ENCODE measurements at places on chromosomes 5 and 9.

- peak; percentile 44 for DNase-seq
Measured at GRCh38 chr5:178238711-178239592, 6.3 kb upstream of the PHYKPL start.

GRCh38 chr9:110161940-110162339 is 46.0 kb downstream of the C9orf152 start:
- no peak for DNase-seq

- no peak for DNase-seq
Measured at GRCh38 chr5:61167382-61167781, 5.1 kb upstream of the SMIM15 start.

DNA sequence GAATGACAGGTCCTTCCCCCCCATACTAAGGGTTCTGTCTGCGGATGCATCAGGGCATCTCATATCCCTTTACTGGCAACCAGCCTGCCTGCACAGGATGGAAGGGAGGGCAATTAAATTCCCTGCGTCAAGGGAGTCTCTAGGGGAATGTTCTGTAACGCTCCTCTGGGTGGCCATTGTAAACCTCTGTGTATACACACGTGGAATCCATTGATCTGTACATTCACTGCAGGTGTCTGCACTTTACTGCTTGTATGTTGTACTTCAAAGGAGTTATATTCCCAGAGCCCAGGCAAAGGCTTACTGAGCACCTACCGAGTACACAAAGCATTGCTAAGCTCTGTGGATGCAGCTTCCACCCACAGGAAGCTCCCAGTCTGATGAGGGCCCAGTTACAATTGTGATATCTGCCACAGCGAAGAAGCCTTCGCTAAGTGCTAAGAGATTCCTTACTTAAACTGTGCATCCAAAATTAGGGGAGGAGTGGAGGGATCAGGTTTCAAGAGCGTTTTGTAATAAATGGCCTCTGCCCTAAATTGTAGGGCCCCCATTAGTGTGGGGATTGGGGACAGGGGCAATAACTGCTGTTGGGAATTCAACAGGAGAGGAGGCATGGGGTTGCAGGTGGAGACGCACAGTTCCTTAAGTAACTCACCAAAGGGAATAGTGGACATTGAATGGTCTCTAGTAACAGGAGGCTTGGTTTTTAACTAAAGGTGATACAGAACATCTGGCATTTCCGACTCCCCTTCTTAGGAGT is 1.5 kb upstream of the RETREG1 start:
- DNase-seq, result no peak

- no peak for DNase-seq
Measured at GRCh38 chr5:32539981-32540845, 45.1 kb upstream of the SUB1 start.

GRCh38 chr9:121992571-121993212 is 100.4 kb downstream of the TTLL11 start:
- peak; percentile 54 for DNase-seq

DNA sequence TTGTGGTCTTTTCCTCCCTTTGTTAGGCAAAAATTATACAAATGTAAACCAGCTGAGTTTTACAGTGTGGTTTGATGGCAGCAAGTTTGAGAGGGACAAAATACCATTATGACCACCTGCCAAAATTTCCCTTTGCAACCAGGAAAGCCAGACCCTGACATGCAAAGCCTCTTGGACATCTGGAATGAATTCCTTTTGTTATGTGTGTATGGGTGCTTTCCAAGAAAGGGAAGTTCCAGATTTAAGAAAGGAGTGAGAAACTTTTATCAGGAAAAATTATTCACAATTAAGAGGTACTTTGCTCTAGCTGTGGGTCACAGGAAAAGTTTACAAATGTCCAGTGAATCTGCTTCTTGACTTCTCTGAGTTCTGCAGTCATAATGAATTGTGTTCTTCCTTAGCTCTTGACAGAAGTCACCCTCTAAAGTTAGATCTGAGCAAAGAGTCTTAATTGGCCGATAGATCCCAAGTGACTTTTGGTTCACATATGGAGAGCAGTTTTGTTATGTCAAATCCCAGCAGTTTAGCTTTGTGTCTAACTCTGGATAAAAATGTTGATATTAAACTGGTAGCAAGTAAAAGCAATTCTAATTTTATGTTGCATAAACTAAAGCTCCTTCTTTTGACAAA is 295.9 kb upstream of the ZNF608 start:
- no peak for DNase-seq

GRCh38 chr5:95891499-95891898 is 69.0 kb upstream of the GLRX start:
- no peak for DNase-seq

- no peak for DNase-seq
Measured at GRCh38 chr5:99763021-99763774, 772.0 kb upstream of the FAM174A start.

DNA sequence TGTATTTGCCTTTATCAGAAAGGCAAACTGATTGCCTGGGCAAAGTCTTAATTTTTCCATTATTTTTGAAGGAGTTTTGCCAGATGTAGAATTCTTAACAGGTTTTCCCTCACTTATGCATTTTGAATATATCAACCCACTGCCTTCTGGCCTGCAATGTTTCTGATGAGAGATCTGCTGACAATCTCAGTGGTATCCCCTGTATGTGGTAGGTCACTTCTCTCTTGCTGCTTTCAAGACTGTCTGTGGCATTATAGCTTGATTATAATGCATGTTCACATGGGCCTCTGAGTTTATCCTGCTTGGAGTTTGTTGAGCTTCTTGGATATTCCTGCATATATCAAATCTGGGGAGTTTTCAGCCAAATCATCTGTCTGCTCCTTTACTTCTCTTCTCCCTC is 82.2 kb downstream of the HABP4 start:
- DNase-seq, result no peak

GRCh38 chr5:151947931-151948608 is 23.4 kb upstream of the GLRA1 start:
- no peak for DNase-seq

DNA sequence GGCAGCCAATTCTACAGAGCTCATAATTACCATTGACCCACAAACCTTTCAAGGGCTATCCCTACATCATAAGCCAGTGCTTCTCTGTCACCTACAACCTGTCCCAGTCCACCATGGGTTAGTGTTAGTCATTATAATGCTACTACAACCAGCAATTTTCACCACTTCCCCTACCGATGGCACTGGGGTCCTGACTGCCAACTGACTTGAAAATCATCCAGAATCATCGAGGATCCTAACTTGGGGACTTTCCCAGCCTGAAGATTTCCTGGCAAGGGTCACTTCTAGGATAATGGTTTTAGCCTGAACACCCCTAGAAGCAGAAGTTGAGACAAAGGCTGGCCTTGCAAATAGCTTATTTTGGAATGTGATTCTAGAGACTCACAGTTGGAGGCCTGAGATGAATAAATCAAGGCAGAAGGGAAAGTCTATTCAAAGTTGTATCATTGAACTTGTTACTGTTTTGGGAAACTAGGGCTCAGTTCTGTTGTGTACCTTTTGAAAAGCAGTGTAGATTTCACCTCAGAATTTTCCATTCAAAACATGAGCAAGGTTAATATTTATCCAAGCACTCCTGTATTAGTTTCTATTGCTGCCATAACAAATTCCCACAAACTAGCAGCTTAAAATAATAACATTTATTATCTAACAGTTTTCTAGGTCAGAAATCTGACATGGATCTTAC is 633.0 kb downstream of the LRRC70 start:
- DNase-seq, result no peak

- no peak for DNase-seq
Measured at GRCh38 chr5:37721447-37721871, 118.4 kb downstream of the GDNF start.

DNA sequence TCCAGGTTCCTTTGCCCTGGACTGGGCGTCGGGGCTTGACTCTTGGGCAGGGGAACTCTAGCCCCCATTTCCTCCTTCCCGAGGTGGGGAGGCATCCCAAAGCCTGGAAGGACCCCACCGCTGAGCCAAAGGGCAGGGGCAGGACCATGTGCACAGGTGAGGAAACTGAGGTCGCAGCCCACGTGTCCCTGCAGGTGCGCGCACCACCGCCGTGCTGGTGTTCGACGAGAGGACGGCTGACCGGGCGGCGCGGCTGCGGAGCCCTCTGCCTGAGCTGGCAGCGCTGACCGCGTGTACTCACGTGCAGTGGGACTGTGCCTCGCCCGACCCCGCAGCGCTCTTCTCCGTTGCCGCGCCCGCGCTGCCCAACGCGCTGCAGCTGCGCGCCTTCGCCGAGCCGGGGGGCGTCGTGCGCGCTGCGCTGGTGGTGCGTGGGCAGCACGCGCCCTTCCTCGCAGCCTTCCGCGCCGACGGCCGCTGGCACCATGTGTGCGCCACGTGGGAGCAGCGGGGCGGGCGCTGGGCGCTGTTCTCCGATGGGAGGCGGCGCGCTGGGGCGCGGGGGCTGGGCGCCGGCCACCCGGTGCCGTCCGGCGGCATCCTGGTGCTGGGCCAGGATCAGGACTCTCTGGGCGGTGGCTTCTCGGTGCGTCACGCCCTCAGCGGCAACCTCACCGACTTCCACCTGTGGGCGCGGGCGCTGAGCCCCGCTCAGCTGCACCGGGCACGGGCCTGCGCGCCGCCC is 2.8 kb downstream of the ADGRD2 start:
- DNase-seq, result no peak

DNA sequence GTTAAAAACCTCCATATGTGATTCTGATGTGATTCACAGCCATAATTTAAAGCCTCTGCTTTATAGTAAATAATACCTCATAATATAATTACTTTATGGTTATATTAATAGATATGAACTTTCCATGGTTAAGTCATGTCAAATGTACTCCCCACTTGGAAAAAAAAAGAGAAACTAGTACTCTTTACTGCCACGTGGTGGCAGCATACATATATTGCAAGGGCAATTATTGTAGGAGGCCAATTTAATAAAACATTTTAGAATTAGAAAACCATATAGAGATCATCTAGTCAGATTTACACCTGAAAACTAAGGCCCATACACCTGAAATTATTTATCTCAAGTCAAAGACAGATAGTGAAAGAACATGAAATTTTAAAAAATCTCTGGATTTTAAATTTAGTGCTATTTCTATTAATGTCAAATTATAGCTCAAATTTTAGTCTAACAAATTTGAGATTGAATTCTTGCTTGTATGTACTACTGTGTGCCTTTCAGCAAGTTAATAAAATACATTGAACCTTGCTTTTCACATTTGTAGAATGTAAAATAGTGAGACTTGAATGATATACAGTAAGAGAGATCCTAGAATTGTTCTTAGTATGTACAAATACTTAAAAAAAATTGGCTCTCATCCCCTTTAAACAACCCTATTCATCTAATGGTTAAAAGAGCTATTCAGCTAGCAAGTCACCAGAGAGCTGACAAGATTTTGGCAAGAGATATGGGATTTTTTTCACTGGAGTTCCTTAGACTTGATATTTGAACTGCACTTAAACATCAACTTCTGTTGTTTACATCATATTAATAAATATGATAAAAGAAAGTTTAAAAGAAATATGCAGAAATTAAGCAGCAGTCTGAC is 603.8 kb downstream of the TLE4 start:
- peak; percentile 19 for DNase-seq

GRCh38 chr9:71506821-71507220 is 261.5 kb downstream of the CEMIP2 start:
- DNase-seq, result no peak

DNA sequence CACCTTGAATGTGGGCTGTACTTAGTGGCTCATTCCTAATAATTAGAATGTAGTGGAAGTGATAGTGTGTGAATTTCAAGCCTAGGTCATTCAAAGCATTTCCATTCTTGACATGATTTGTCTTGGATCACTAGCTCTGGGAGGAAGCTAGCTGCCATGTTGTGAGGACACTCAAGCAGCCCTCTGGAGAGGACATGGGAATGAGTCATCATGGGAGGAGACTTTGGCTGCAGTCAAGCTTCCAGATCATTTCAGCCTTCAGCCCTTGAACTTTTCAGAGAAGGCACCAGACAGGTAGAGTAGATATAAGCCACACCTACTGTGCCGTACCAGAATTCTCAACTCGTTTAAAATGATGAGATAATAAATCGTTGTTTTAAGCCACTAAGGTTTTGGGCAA is 506.9 kb downstream of the ZNF608 start:
- no peak for DNase-seq

DNA sequence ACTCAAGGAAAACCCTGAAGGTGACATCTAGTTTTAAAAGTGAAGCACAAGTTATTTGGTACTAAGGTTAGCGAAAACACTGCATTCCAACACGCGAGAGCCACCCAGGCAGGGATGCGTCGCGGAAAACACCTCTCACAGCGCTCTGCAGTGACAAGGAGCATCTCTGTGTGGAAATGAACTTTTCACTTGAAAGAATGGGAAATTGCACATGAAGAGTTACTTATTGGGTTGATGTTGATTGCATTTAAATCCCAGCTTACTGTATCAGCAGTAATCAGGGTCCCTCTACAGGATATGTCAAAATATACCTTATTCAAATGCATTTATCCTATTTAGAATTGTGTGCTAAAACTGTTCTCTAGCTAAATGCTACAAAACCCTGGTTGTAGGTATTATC is 144.4 kb downstream of the BNC2 start:
- no peak for DNase-seq

- no peak for DNase-seq
Measured at GRCh38 chr5:177546258-177546741, 8.1 kb downstream of the FAM193B start.

DNA sequence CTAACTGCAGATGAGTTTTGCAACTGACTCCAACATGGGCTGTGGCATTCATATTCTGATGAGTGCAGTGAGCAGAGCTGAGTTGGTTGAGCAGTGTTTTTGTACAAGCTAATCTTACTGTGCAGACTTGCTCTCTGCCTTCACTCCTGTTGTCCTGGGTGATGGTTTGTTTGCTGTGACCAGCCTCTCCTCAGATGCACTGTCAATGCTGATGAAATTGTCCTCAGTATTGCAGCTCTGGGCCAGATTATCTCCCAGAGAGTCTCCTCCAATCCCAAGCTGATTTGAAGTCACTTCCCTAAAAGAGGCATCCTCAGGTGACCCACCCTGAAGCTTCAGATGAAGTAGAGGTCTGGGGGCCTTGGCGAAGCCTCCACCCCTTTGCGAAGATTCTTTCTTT is 581.8 kb downstream of the ACTL7B start:
- no peak for DNase-seq

DNA sequence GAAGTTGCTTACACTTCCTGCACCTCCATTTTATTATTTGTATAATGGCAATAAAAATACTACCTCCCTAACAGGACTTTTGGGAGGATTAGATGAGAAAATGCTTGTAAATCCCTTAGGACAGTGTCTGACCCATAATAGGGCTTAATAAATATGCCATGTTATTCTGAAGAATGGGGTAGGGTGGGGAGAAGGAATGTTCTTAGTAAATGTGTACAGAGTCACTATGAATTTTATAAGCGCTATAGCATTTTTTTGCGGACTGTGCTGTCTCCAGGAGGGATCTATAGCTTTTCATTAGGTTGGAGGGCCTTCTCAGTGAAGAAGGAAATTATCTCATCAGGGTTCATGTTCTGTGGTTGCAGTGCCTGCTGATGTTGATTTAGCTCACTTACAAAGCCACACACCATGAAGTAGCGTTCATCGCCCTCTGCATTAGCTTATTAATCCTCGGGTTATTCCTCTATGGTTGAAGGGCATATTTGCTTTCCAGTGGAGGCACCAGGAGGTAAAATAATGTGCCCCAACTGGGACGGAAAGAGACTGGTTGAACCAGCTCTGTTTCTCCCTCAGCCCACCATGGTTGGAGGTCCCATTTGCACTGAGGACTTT is 497.1 kb downstream of the ARHGEF28 start:
- DNase-seq, result no peak
